Cerebellar nuclear complex (tissue), 1 donor: ENCODE measurements at places on chromosomes 11 and 22.

DNA sequence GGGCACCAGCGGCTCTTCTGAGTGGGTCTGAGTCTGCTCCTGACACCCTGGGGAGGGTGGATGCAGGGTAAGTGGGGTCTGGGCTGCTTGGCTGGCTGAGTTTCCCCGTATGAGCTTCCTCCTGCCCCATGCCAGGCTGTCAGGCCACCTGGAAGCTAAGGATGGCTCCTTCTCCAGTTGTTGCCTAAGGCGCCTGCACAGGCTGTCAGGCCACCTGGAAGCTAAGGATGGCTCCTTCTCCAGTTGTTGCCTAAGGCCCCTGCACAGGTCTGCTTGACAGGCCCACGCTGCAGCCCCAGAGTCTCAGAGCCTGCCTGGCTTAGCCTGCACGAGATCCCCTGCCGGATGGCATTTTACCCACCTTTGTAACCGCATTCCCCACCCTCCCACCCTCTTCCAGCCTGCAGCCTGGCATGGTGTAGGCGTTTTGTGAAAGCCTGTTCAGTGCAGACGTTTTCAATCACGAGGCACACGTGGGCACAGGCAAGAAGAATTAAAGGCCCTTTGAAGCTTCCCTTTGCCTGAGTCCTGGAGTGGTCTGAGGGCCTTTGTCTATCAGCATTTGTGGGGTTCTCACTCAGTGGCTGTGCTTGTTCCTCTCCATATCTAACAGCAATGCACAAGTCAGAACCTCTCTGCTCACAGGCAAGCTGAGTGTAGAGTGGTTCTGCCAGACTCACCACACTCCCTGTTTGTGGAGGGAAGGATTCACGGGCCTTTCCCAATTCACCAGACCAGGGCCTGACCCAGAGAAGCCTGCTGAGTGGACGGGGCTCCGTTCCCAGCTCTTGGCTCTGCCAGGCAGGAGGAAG, 40.2 kb upstream of the B3GAT1 start:
- no peak for DNase-seq

DNA sequence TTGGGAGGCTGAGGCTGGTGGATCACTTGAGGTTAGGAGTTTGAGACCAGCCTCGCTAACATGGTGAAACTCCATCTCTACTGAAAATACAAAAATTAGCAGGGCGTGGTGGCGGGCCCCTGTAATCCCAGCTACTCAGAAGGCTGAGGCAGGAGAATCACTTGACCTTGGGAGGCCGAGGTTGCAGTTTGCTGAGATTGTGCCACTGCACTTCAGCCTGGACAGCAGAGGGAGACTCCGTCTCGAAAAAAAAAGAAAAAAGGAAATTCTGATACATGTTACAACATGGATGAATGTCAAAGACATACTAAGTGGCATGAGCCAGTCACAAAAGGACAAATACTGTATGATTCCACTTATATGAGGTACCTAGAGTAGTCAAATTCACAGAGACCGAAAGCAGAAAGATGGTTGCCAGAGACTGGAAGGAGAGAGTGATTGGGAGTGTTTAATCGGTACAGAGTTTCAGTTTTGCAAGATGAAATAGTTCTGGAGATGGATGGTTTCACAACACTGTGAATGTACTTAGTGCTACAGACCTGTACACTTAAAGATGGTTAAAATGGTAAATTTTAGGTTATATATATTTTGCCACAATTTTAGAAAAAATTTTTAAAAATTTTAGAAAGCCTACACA, 92.3 kb downstream of the BLID start:
- no peak for DNase-seq

GRCh38 chr11:121318848-121319834, 26.6 kb downstream of the SC5D start:
- peak; percentile 34 for DNase-seq

DNA sequence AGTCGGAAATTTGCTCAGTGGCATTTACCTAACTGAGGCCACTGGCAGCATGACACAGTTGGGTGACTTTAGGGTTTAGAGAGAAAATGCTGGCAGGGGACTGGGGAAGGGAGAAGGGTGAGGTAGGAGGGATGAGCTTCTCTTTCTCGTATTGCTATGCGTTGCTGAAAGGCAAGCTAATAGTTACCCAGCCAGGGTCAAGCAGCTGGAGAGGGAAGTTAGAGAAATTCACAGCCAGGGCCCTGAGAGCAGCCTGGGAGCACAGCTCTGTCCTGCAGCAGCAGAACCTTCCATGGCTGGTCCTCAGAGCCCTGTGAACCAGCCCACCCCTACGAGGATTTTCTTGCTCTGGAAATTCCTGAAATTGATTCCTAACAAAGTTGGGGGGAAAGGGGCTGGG, 679.6 kb downstream of the NTM start:
- no peak for DNase-seq

DNA sequence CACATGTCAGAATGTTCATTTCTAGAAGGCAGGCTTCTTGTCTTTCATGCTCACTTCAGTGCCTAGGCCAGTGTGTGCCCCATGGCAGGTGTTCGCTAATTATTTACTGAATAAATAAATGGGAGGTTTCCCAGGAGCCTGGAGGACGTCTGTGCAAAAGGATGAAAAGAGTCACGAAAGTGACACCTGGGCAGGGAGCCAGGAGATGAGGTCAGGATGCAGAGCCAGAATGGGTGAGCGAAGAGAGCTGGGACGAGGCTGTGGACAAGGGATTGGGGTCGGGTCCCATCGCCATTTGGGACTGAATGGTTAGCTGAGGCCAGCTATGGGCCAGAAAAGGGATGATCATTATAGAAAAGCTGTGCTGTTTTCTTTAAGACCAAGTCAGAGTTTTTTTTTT, 560.4 kb downstream of the TBC1D22A start:
- DNase-seq = no peak
